ENCODE measurements at places on chromosomes 7 and 10.
A peak's percentile ranks its signal among the peaks of the same experiment; 100 is the strongest.

- H3K36me3 ChIP-seq, result no peaks in the 10 kb centered on the region
- H3K4me1 ChIP-seq, result peaks cover 56% of the 10 kb centered on the region
- H3K4me3 ChIP-seq, result no peak overlapping the region
- peak overlapping the region; percentile 95 for H3K27ac ChIP-seq
- DNase-seq, result no peak
Observed at GRCh38 chr10:102777711-102778453, 34.1 kb downstream of the WBP1L start.

GRCh38 chr7:49520951-49521350 lies 252.5 kb upstream of the VWC2 start:
- DNase-seq, result no peak
- no peaks in the 10 kb centered on the region for H3K4me1 ChIP-seq
- no peak overlapping the region for H3K27ac ChIP-seq
- H3K4me3 ChIP-seq, result no peak overlapping the region
- H3K36me3 ChIP-seq, result no peaks in the 10 kb centered on the region
- H3K27me3 ChIP-seq, result no peaks in the 10 kb centered on the region

GRCh38 chr10:77285529-77286182 lies 352.0 kb downstream of the KCNMA1 start:
- DNase-seq, result no peak
- no peak overlapping the region for H3K27ac ChIP-seq
- H3K4me3 ChIP-seq, result no peak overlapping the region
- no peaks in the 10 kb centered on the region for H3K27me3 ChIP-seq
- peaks cover 8% of the 10 kb centered on the region for H3K4me1 ChIP-seq

- H3K36me3 ChIP-seq, result no peaks in the 10 kb centered on the region
- no peak overlapping the region for H3K4me3 ChIP-seq
- H3K27me3 ChIP-seq, result no peaks in the 10 kb centered on the region
- H3K27ac ChIP-seq, result no peak overlapping the region
- no peak for DNase-seq
Observed at GRCh38 chr7:139749545-139749944, 28.3 kb downstream of the HIPK2 start.

DNA sequence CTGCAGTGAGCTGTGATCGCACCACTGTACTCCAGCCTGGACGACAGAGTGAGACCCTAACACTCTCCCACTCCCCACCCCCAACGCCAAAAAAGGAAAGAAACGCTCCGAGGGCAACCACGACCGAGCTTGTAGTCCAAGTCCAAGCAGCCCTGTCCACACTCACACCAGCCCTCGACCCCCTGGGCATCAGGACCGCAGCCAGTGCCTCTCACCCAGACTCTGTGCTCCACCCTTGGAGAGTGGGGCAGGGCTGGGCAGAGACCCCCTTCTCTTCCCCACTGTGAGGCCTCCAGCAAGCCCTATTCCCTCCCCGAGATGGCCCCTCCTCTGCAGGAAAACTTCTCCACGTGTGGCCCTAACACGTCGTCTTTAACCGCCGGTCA lies 82.6 kb downstream of the FOXL3 start:
- H3K4me3 ChIP-seq, result no peak overlapping the region
- no peaks in the 10 kb centered on the region for H3K4me1 ChIP-seq
- no peaks in the 10 kb centered on the region for H3K27me3 ChIP-seq
- no peaks in the 10 kb centered on the region for H3K36me3 ChIP-seq
- H3K27ac ChIP-seq, result peak overlapping the region; percentile 31
- no peak for DNase-seq

DNA sequence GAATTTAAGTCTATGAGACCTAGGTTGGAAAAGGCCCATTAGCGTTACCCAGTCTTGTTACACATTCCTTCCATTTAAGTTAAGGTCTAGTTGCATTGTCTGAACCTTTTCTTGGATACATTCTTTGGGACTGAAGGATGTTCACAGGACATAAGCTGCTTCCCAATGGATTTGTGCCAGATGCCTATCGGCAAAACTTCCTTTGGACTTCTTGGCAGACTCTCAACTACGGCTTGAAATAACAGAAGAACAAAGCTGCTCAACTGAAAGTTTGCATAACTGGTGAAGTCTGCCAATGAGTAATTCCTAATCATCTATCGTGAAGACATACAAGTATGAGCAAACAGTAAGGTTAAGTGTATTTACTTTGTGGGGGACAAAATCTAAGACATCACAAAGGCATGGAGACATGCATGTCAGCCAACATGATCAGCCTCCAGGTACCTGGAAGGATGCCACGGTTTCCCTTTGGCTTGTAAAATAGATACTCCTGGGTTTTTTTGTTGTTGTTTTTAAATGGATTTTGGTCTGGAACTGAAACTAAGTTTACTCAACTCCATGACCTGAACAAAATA lies 35.4 kb downstream of the MALSU1 start:
- H3K27me3 ChIP-seq, result no peaks in the 10 kb centered on the region

- DNase-seq, result no peak
- no peaks in the 10 kb centered on the region for H3K4me1 ChIP-seq
- no peak overlapping the region for H3K27ac ChIP-seq
- no peaks in the 10 kb centered on the region for H3K36me3 ChIP-seq
- H3K4me3 ChIP-seq, result no peak overlapping the region
- H3K27me3 ChIP-seq, result no peaks in the 10 kb centered on the region
Observed at GRCh38 chr7:15620491-15621185, 58.8 kb upstream of the AGMO start.

DNA sequence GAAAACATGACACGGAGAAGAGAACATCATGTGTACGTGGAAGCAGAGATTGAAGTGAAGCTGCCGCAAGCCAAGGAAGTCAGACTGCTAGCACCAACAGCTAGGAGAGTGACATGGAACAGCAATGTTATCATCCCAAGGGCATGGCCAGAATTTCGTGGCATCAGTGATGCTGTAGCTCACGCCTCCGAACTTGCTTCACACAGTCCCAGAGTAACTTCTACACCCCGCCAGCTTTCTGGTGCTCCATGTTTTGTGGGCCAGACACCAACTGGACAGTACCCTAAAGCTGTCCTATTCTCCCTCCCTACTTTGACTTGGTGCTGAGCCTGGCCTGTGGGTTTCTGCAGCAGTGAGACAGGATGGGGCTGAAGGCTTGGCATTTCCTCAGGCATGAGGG lies 33.0 kb upstream of the EMX2 start:
- no peak overlapping the region for H3K27ac ChIP-seq
- H3K4me3 ChIP-seq, result no peak overlapping the region
- H3K27me3 ChIP-seq, result no peaks in the 10 kb centered on the region
- no peaks in the 10 kb centered on the region for H3K4me1 ChIP-seq
- no peaks in the 10 kb centered on the region for H3K36me3 ChIP-seq
- no peak for DNase-seq

DNA sequence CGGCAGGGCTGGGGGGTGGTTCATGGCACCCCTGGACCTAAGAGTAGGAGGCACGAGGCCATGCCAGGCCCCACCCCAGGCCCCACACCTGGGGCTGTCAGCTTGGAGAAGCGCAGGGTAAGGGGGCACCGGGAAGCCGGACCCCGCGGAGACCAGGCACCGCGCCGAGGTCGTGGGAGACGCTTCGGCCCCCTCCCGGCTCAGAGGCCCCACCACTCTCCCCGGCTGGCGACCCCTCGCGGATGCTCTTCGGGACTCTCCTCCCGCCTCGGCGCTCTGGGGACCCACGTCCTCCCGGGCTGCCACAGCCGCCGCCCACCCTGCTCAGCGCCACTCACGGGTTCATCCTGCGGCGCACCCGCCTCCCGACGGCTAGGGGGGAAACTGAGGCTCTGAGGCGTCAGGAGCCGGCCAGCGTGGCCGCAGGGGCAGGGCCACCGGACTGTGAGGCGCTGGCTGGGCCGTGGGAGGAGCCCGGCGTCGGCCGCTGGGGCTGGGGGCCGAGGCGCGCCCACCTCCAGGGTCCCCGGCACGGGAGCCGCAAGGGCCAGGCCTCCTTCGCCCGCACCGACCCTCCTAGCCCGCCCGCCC lies 25.9 kb downstream of the PDGFA start:
- no peak overlapping the region for H3K27ac ChIP-seq
- H3K4me1 ChIP-seq, result no peaks in the 10 kb centered on the region
- no peak for DNase-seq
- no peak overlapping the region for H3K4me3 ChIP-seq
- no peaks in the 10 kb centered on the region for H3K36me3 ChIP-seq
- no peaks in the 10 kb centered on the region for H3K27me3 ChIP-seq

GRCh38 chr7:33728873-33729551 lies 176.3 kb upstream of the BMPER start:
- no peak for DNase-seq
- H3K36me3 ChIP-seq, result no peaks in the 10 kb centered on the region

DNA sequence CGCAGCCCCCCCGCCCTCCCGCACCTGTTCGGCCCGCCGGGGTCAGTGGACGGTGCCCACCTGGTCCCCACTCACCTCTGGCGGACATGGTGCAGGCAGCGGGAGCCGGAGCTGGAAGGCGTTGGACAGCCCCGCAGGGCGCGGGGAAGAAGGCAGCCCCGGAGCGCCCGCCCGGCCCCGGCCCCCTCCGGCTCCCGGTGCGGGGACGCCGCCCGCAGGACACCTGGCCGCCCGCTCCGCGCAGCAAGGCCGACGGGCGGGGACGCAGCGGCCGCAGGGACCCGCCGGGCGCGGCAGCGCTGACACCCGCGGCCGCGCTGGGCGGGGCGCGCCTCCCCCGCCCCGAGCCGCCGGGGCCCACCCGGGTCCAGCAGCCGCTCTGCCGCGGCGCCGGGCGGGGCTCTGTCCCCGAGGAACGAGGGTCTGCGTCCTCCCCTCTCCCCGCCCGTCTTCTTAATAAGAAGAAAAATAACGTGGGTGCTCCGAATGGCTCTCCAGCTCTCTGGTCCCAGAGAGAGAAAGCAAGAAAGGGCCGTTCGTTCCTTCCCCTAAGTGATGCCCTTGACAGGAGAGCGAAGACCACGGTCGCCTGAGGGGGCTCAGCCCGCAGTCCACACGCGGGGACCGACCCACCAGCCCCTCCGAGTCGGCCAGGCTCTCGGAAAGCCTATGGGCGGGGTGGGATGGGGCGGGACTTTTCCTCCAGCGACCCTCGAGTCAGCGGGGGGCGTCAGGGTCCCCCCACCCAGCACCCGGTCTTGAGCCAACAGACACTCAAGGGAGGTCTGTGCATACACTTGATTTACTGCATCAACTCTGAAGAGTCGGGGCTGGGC lies 53.4 kb upstream of the FHIP2A start:
- H3K27ac ChIP-seq, result no peak overlapping the region
- H3K4me1 ChIP-seq, result no peaks in the 10 kb centered on the region
- H3K4me3 ChIP-seq, result peak overlapping the region; percentile 48
- no peak for DNase-seq

DNA sequence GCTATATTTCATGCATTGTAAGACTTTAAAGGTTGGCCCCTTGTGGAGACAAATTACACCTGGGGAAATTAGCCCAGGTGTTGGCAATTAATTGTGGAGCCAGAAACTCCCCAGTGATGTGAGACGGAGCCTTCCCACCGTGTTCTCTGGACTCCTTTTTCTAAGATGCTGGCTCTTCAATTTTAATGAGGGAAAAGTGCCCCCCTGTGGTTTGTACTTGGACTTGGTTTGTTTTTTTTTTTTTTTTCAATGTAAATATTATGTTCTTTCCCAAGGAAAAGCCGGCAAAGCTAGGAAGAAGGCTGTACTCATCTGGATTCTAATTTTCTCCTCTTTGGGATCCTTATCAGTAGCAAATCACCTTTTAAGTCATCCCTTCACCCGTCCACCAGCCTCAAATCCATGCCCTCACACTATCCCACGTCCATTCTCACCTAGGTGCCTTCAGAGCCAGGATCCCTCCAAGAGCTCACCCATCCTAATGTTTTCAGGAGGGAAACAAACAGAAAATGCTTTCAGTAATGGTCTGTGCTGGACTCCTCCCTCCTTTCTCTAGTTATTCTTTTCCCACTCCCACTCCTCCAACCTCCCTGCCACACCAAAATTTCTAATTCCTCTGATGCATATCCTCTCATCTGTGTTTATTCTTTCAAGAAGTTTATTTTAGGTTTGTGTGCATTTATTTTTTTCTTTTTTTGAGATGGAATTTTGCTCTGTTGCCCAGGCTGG lies 20.4 kb upstream of the ST8SIA6 start:
- H3K36me3 ChIP-seq, result no peaks in the 10 kb centered on the region
- DNase-seq, result no peak
- no peaks in the 10 kb centered on the region for H3K4me1 ChIP-seq
- H3K27ac ChIP-seq, result no peak overlapping the region

DNA sequence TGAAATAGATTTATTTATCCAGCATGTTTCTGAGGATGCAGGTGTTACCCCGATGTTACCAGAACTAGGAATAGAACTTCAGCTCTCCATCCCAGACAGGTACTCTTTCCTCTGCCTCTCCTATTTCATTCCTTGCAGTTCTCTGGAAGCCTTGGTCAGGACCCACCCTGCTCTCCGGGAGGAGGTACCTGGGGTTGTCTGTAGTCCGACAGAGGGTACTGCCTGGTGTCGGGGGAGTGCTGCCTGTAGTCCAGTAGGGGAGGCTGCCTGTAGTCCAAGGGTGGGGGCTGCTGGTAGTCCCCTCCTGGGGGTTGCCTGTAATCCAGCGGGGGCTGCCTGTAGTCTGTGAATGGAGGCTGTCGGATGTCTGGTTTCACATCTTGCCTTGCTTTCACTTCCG lies 328.4 kb downstream of the PHTF2 start:
- no peak overlapping the region for H3K4me3 ChIP-seq
- DNase-seq, result no peak
- no peaks in the 10 kb centered on the region for H3K4me1 ChIP-seq
- H3K27me3 ChIP-seq, result no peaks in the 10 kb centered on the region
- H3K36me3 ChIP-seq, result no peaks in the 10 kb centered on the region

GRCh38 chr10:6014241-6014761 lies 37.0 kb upstream of the IL15RA start:
- H3K27me3 ChIP-seq, result no peaks in the 10 kb centered on the region
- H3K27ac ChIP-seq, result no peak overlapping the region
- no peak overlapping the region for H3K4me3 ChIP-seq
- no peaks in the 10 kb centered on the region for H3K4me1 ChIP-seq
- no peaks in the 10 kb centered on the region for H3K36me3 ChIP-seq

DNA sequence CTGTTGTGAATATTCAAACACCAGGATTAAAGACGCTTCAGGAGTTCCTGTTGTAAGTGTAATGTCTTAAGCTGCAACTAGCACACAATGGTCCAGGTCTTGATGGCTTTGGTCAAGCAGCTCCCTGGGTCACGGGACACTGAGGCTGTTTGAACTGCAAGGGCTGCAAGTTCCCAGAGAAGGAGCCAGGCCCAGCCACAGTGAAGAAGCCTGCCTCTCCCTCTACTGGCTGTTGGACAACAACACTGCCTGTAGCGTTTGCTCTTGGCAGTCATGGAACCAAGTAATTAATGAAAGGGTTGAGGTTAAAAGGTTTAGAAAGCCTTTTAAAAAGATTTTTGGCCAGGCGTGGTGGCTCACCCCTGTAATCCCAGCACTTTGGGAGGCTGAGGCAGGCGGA lies 31.9 kb upstream of the GUSB start:
- H3K4me1 ChIP-seq, result no peaks in the 10 kb centered on the region
- DNase-seq, result peak; percentile 49
- no peaks in the 10 kb centered on the region for H3K36me3 ChIP-seq
- no peak overlapping the region for H3K4me3 ChIP-seq
- H3K27me3 ChIP-seq, result no peaks in the 10 kb centered on the region

All from prostate gland (tissue), 2 donors.